Mesothelial cell of epicardium (in vitro differentiated cells): ENCODE measurements at places on chromosomes 11 and 22.

GRCh38 chr11:115159207-115159606, 345.0 kb downstream of the CADM1 start:
- no peak for DNase-seq

DNA sequence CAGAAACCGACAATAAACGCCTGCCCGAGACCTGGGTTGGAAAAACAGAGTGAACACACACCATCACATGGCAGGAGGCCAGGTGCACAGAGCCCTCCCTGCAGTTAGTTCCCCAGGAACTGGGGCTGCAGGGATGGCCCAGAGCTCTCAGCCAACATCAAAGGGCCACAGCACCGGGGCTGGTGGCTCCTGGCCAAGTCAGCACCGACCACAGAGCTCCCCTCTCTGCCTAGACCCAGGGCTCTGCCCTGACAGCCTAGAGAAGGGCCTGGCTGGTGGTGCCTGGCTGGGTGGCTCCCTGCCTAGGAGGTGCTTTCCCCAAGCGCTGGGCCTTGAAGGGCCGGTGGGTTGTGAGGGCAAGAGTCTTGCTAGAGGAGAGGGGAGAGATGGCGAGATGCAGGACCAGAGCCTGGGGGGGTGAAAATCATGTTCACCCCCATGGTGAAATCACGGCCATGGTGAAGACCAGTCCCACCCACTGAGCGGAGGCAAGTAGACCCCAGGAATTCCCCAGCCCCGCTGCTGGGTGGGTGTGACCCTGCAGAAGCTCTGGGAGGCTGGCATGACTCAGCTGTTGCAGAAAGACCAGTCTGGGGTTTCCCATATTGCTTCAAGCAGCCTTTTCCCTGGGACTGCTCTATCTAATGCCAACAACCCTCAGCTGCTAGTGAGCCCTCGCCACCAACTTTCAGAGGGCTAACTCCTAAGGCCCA, 7.2 kb upstream of the BID start:
- no peak for DNase-seq

GRCh38 chr11:2348986-2349385, 28.1 kb upstream of the CD81 start:
- DNase-seq, result no peak

- no peak for DNase-seq
Measured at GRCh38 chr11:66478729-66479393, 1.4 kb upstream of the DPP3 start.

- no peak for DNase-seq
Measured at GRCh38 chr11:12455938-12456337, 78.6 kb downstream of the PARVA start.

DNA sequence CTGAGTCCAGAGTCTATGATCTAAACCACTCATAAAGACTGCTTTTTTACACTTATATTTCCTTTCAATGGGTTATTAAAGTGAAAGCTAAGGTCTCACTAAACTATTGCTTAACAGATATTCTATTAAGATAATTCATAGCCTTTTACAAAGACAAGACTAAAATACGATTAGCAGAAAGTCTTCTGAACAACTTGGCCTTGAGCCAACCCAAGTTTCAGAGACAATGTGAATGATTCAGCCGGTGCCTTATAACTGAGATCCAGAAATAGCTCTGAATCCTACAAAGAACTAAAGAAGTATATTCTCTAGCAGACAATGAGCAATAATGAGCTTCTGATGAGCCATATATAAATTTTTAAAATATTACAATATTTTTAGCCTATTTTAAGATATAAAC, 41.5 kb upstream of the CARD18 start:
- no peak for DNase-seq

DNA sequence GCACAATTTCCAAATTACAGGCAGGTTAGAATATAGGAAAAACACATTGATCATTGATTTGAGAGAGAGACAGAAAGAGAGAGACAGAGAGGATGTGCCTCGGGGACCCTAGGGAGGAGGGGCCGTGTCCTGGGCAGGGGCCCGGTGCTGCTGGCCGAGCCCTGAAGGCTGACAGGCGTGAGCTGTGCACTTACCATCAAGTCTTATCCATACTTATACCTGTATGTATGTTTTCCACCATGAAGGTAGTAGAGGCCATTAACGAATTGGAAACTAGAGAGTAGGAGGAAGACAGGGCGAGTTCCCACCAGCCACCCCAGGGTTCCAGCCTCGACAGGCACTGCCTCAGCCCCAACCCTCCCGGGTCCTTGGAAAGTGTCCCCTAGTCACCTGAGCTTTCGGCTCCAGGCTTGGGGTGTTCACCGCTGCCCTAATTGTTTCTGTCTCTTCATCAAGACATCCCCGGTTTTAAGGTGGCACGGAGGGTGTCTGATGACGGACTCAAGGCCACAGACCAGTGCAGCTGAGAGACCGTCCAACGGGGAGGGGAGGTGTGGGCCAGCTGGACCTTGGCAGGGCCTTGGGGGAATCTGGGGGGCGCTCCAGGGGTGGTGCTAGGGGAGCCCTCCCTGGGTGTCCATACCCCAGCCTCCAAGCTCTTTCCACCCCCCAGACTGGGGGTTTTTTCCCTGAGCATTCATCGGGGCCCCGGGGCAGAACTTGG, 431.3 kb downstream of the TBC1D22A start:
- DNase-seq, result no peak

DNA sequence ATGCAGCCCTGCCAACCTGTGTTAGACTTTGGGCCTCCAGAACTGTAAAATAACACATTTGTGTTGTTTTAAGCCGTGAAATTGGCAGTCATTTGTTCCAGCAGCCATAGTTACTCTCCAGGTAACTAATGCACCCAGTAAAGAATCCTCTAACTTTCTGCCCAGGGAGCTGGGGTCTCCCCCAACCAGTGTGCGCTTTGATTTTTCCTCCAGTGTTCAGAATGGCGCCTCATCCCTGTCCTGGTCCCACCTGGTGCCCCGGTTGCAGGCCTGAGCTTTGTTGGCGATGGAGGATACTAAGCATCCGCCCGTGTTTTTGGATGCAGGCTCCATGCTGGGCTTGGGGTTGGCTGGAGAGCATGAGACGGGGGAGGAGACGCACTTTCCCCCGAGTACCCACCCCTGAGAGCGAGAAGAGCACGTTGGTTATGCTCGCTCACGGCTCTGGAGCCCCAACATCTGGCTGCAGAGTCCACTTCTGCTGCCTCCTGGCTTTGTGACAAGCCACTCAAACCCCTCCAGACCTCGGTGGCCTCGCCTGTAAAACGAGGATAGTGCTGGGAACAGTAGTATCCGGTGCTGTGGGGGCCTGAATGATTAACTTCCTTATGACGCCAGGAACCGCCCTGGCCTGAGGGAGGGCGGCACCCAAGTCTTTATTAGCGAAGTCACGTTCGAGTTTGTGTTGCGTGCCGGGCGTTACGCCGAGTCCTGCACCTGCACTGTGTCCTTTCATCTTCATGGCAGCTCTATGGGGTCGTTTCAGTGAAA, 25.8 kb downstream of the MRGPRD start:
- no peak for DNase-seq

- DNase-seq, result no peak
Measured at GRCh38 chr11:117838901-117839300, 14.4 kb upstream of the FXYD2 start.

DNA sequence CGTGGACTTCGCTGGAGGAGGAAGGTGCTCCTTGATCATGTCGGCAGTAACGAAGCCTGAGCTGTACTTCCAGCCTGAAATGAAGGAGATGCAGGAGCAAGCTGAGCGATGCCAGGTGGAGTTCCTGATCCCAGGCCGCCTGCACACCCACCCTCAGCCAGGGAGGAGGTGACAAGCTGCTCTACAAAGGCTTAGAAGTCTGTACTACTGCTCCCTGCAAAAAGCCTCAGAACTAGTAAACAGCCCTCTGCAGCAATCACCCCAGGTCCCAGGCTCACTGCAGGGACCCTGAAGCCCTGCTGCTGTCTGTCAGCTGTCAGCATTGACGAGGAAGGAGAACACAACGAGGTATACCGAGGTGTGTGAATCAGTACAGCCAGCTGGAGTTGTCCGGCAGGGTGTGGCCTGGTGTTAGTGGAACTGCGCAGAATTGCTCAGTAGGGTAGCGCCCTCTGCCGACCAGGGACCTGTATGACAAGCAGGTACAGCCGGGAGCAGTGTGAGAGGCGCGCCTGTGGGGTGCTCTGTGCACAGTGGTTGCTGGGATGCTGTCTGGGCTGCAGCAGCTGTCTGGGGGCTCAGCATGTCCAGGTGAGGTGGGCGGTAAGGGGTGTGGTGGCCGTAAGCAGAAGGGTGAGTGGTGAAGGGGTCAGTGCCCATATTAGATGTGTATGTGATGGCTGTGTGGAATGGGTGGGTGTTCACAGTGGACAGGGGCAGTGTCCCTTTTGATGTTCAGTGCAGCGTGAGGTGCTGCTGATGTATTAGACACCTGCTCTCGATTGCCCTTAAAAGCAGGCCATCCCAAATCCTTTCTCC, 7.6 kb downstream of the CYB5R2 start:
- no peak for DNase-seq

GRCh38 chr11:121293288-121293594, 670 bp downstream of the SC5D start:
- DNase-seq, result no peak

DNA sequence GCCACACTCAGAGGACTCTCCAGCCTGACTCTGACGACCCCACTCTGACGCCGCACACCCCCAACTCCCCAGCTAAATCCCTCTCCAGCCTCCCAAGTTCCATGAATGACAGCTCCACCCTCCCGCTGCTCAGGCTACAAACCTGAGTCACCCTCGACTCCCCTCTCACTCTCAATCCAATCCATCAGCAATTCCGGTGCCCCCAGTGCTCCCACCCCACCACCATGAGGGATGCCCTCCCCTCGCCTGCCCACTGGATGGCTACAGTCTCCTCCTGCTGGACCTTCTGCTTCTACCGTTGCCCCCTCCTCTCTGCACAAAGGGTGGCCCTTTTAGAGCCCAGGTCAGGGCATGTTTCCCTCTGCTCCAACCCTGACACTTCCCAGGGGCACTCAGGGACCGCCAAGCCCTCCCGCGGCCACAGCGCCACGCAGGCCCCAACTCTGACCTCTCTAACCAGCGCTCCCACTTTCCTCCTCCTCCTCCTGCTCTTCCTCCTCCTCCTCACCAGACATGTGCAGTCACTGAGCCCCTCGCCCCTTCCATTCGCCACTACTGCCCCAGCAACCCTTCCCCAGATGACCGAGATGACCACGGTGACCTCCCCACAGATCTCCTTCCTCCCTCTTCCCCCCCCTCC, 69.5 kb upstream of the NUP50 start:
- no peak for DNase-seq

DNA sequence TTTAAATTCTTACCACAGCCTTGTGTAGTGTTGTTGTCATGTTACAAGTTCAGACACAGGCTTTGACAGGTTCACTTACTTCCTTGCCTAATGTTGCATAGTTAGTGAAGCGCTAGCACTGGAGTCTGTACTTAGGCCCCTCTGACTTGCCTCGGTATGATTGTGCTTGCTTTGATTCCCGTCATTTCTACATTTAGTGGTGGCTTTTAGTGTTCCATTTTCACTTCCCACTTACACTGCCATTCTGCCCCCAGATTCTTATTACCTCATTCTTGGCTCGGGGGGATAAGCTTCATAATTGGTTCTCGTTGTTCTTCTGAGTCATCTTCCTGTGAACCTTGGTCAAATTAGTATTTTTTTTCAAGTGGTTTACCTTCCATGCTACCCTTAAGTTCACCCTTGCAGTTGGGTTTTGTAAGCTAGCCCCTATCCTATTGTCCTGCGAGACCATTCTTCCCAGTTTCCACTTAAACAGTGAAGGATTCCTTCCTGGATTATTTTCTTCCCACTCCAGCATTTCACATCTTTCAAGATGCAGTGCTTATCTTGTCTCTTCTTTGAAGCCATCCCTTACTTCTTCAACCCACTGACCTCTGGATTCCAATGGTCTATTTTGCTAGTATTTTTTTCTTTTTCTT, 68.7 kb downstream of the DDX10 start:
- DNase-seq, result no peak

DNA sequence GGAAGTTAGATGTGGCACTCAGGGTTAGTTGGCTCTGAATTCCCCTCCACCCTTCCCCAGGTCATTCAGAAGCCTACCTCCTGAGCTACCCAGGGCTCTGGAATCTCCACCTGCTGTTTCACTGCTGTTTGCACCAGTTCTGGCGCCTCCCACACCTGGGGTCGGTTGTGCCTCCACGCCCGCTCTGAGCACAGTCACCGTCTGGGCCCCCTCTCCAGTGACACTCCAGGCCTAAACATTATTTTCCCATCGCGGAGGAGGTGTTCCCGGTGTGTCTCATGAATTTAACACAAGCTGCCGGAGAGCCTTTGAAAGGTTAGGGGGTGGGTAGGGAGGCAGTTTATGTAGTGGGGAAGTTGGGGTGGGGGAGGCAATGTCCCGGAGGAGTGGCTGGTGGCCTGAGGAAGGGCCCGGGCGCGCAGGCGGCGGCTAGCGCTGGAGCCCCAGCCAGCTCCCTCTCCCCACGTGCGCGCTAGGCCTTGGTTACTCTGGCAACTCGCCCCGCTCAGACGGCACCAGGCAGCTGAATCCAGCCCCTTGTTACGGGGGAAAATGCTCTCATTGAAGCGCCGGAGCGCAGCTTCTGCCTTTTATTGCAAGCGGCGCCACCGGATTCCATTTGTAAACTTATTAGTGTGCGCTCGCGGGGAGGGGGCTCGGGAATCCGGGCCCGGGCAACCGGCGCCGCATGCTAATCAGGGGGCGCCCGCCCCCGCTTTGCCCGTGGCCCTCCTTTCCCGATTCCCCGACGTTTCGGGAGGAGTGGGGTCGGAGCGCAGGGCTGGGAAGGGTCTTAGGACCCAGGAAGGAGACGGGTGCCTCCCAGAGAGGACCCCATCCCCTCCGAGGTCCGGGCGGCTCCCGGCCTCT, 52.4 kb downstream of the GRIK4 start:
- peak; percentile 46 for DNase-seq

DNA sequence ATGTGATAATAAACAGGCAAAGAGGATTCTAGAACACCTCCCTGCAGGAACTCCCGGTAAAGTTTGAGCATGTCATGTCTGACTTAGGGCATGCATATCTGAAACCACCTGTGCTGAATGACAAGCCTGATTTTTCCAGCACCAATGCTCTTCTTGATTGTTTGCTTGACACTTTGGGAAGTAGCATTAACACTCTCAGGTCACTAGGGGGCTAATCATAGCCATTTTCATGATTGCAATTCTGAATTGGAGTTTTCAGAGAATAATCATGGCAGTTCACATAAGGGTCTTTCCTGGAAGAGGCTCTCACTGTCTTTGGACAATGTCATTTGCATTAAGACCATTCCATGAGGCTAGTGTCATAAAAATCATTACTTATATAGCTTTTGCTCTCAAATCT, 234.4 kb upstream of the MTNR1B start:
- DNase-seq, result no peak

- no peak for DNase-seq
Measured at GRCh38 chr11:121571506-121571905, 118.7 kb upstream of the SORL1-AS1 start.

- no peak for DNase-seq
Measured at GRCh38 chr11:76734456-76735420, 48.4 kb upstream of the TSKU start.

- DNase-seq, result no peak
Measured at GRCh38 chr22:37266581-37267134, 15.7 kb upstream of the CYTH4 start.
